Pons (tissue), 1 donor: ENCODE measurements at places on chromosomes 3 and 15.

DNA sequence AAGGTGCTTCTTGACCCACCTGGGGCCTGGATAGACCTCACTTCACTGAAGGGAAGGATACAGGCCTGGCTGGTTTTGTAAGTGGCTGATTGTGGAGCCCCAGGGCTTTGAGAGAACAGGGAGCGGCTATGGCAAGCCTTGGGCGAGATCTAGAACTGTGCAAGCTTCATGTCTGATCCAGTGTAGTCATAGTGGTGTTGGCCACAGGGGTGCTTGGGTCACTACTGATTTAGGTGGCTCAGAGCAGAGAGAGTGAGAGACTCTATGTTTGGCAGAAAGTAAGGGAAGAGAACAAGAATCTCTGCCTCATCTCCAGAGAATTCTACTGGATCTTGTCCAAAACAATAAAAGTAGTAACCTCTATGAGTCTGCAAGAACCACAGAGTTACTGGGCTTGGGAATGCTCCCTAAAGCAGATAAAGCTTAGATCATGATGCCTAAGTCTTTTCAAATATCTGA is 394.2 kb upstream of the EPHA3 start:
- no peak for DNase-seq

DNA sequence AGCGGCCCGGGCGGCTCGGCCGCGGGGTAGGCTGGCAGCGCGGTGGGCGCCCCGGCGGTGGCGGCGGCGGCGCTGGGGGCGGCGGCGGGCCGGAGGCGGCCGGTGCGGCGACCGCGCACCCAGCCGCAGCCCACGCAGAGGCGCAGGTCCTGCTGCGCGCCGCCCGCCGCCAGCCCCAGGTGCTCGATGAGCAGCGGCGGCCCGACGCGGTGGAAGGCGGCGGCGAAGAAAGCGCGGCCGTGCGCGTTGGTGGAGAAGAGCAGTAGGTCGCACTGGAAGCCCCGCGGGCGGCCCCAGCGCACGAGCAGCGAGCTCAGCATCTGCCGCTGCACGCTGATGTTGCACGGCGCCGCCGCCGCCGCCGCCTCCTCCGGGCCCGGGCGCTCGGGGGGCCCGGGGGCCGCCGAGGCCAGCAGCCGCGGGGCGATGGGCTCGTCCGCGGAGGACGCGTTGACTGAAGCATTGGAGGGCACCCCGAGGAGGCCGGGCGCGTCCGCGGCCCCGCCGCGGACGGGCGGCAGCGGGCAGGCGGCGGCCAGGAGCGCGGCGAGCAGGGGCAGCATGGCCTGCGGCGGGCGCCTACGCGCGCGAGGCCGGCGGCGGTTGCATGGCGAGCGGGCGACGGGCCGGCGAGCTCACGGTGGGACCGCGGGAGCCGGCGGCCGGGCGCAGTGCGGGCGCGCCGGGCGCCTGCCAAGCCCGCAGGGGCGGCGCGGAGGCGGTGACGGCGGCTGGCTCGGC is 452 bp downstream of the TMEM158 start:
- no peak for DNase-seq

GRCh38 chr3:4831580-4831950 is 147.7 kb upstream of the BHLHE40 start:
- DNase-seq = no peak

DNA sequence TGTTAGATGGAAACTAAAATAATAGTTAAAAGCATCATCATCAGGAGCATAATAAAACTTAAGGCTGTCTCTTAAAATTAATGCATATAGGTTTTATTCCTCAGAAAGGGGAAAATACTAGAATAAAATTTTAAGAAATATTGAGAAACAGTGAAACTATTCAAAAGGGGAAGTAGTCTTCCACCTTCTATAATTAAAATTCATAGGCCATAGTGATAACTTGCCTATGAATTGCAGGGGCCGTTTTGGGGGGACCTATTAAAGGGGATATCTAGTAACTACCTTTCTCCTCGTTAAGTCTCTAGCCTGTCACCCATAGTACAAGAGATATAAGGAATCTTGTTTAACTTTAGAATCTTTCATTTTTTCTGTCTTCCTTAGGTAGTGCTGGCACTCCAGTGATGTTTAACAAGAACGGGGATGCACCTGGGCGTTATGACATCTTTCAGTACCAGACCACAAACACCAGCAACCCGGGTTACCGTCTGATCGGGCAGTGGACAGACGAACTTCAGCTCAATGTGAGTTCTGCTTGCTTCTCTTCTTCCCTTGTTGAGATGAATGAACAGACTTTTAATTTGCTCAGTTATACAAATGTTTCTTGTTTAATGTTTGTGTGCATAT is 600.4 kb downstream of the GRM7 start:
- no peak for DNase-seq

DNA sequence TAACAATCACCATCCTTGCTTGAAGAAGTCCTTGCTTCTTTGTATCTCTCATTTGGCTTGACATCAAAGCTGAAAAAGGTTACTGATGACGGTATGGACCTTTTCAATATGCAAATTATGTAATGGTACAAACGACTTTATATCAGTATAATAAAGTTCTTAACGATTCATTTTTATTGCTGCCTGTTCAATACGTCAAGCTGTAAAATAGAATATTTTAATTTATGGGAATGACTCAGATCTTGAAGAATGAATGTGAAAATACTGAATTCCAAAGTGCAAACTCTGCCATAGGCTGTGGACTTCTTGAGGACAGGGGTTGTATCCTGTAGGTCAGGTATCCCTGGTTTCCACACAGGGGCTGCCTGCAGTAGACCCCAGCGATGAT is 156.2 kb downstream of the PLCL2 start:
- DNase-seq = no peak

DNA sequence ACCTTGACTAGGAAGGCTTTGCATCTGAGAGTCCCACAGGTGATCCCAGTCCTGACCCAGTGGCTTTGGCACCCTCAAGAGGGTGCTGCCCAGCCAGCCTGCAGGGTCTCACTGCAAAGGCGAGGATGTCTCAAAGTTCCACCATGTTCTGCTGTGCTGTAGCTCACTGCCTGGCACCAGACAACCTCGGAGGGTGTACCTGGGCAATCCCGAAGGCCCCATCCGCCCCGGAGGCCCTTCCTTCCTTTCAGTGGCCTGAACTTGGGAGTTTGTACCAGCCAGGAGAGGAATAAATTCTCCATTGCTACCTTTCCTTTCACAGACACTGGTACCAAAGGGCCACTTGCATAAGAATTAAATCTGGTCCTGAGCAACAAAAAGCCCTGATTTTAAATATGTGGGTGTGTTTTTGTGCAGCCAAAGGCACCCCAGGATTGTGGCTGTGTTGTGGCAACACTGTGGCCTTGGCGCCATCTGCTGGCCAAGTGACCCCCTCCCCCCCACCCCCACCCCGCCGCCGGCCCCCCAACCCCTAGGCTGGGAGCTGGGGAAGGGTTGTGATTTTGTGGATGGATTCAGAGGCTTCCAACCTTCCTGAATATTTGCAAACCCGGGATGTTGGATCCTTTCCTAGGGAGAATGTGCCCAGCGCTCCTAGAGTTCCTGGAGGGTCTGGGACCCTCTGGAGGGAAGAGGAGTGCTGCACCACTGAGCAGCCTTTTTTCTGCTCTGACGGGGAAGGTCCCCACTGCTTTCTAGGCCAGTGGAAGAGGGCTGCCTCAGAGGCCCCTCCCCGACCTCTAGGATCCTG is 9.7 kb upstream of the PTPN23 start:
- no peak for DNase-seq

DNA sequence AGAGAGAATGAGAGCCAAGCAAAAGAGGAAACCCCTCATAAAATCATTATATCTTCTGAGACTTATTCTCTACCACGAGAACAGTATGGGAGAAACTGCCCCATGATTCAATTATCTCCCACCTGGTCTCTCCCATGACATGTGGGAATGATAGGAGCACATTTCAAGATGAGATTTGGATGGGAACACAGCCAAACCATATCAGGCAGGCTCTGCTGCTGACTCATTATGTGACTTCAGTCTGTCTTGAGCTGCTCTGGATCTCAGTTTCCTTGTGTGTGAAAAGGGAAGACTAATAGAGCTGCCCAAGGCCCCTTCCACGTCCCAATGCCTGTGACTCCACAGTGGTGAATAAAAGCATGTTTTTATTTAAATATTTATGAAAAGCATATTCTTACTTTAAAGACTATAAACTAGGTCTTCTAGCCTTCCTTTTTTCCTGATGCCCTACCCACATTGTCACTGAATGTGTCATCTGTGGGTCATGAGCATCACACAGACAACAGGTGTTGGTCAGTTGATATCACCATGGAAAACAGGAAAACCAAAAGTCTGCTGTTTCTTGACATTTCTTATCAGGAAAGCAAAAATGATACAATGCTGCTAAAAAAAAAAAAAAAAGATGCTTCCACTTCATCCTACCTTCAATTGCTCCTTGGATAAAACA is 96.0 kb upstream of the PPP2R3A start:
- DNase-seq = no peak

- DNase-seq = peak; percentile 14
Measured at GRCh38 chr3:148030975-148031374, 621.8 kb downstream of the ZIC1 start.

DNA sequence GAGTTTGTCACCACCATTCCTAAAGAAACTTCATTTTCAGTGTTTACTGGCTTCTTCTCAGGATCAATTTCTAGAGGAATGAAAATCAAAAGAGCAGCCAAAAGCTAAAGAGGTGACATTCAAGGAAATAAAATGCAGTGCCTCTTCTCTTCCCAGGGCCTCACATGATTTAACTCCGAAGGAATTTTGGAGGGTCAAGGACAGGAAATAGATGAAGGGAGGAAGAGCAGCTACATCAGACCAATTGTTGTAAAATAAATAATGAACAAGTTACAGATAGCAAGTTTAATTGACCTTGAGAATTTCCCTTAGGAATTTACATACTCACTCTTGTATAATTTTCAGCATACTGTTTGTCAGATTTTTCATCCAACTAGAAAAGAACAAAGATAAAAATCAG is 78.1 kb downstream of the LRRFIP2 start:
- no peak for DNase-seq

DNA sequence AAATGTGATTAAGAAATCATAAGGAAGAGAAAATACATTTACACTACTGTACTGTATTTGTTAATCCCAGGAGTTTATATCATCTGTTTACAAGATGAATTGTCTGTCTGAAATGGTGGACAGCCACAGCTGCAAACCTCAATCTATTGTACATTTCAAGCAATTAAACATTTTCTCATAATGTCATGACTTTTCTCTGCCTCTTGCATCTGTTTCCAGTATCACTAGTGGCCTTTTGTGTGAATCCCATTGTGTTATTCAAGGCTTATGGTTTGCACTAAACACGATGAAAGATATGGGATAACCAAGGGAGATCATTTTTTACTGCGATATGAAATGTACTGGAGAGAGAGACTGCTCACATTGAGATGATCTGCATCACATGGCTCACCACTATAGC is 200.2 kb upstream of the LRRN1 start:
- DNase-seq = no peak

DNA sequence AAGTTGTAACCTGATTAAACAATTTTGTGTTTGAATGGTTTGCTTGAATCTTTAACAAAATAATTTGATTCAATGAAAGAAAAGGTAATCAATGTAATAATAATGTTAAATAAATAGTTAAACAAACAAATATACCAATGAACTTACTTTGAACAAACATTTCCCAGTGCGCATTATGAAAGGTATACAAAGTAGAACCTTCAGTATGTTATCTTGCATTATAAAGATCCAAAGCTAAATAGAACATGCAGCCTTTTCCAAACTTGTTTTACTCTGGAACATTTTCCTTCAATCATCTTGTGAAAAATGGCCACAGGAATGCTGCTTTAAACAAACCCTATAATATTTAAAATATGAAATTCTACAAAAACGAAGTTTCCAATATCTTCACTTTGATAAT is 620.0 kb downstream of the NAALADL2 start:
- no peak for DNase-seq

DNA sequence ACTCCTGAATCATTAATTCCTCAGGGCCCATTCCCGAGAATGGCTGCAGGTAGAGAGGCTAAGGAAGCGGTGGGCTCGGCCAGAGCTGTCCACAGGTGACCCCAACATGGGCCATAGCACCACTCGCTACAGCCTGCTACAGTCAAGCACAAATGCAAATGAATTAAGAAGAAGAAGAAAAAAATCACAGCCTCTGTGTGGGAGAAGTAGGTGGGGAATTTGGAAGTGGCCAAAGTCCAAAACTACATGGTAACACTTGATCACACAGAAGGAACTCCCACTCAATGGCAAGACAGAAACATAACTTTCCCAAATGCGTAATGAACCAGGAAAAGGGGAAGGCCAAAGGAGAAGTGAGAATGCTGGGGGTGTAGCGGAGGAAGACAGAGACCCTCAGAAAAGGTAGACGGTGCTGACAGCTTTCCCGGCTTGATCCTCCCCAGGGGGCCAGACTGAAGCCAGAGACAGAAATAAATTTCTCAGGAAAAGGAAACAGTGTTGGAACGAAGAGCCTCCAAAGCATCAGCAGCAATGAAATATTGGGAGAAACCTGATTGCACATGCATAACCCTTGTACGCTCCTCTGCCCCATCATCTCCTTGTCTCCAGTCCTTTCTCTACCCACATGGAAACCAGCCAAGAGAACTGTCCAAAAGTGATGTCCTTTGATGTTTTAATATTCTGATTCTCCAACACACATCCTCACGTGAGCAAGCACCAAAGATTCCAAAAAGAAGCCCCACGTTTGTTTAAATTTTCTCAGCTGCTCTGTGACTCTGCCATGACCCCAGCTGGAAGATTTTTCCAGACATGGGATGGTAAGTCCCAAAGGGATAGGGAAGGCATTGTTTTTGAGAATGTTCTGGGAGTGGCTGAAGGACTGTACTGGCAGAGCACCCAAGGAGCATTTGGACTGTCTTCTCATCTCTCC is 107.6 kb downstream of the OXNAD1 start:
- DNase-seq = no peak

- no peak for DNase-seq
Measured at GRCh38 chr3:13157986-13158385, 84.8 kb upstream of the IQSEC1 start.

DNA sequence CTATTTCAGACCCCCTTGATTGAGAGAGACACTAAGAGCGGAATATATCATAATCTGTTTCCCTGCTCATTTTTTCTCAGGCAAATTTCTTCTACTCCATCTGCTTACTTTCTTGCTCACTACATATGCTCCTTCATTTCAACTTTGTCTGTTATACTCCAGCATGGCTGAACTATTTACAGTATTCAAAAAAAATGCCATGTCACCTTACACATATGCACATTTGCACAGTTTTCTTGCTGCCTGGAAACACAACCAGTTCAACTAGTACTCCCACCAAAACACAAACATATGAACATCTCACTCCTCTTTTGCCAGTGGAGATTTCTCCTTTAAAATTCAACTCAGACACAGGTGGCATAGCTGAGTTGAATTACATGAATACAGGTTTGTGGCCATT is 1142.1 kb upstream of the CADM2 start:
- no peak for DNase-seq

DNA sequence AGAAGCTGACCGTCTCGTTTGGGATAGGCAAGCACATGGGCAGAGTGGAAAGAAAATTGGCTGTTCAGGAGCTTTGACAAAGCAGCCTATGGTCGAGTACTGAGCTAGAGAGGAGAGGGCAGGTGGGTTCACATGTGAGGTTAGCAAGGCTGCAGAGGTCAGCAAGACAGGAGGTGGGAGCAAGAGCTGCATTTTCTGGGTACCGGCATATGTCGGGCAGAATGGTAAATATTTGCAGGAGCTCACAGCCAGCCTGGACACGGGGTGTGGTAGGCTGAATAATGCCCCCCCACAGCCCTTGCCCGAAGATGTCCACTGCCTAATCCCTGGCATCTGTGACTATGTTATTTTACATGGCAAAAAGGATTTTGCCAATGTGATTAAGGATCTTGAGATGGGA is 8.3 kb downstream of the RARRES1 start:
- DNase-seq = no peak

- DNase-seq = no peak
Measured at GRCh38 chr3:24460974-24461373, 33.7 kb downstream of the THRB start.
